NCI-H226 (cell line): ENCODE measurements at places on chromosomes 7 and 10.
A peak's percentile ranks its signal among the peaks of the same experiment; 100 is the strongest.

DNA sequence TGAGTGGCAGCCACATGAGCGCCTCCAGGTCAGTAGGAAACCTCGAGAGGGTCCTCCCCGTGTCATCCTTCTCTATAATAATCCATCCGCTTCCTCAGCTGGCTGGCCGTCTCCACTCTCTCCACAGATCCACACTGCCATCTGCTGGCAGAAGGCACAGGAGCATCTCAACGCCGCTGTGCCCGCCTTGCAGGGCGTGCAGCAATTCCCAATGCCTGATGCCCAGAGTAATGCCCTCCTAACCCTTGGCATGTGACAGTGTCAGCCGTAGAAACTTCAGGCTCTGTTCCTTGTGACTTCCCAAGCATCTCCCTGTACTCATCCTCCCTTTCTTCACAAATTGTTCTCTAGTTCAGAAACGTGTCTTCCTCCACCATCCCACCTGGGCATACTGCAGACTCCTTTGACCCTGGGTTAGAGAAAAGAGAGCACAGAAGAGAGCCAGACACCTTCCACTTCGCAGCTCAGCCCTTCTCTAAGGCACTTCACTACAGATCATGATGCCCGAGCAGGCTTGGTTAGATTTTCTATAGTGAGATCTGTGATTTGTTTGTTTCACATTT is 70.8 kb downstream of the XPNPEP1 start:
- DNase-seq, result peak; percentile 55

DNA sequence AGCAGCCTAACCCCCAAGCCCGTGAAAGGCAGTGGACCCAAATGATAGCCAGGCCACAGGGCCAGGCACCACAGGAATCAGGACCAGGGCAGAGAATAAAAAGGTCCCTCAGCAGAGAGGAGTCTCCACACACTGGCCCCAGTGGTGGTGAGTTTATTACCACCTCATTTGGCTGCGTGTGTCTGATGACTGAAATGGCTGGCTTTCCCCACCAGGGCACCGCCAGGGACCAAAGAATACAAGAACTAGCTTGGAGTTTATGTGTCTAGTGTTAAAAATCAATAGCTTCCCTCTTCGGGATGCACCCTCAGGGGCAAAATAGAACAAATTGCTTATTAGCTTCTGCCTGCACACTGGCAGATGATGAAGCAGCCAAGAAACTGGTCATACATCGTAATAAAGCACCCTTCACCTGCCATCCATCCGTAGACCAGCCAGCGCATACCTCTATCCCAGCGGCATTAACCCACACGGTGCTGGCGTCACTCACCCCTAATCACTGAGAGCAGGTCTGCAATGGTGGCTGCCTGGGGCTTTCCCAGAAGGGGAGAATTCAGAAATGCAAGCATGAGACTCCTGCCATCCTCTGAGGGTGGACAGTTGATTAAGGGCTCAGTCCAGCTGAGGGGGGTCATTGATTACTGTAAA is 223.7 kb upstream of the ZMIZ1 start:
- no peak for DNase-seq

DNA sequence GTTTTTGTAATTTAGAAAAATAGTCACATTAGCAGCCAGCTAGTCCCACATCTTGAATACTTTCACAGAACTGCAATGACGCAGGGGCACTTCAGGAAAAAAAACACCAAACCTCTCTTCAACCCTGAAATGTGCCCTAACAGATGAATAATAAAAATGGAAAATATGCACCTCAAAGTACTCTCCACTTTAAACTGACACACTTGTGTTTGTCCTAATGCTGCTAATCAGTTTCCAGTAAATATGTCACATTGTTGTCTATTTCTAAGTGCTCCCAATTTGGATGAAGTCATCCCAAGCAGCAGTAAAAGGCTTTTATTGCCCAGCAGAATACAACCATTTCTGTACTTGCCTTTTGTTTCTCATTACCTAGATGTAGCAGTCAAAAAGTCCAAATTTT is 86.7 kb downstream of the PARD3 start:
- DNase-seq, result no peak

GRCh38 chr10:14322526-14323188 is 8.1 kb downstream of the FRMD4A start:
- no peak for DNase-seq

GRCh38 chr10:128152741-128153580 is 26.7 kb upstream of the MKI67 start:
- no peak for DNase-seq

GRCh38 chr7:85927226-85927625 is 716.5 kb upstream of the GRM3 start:
- DNase-seq, result no peak

DNA sequence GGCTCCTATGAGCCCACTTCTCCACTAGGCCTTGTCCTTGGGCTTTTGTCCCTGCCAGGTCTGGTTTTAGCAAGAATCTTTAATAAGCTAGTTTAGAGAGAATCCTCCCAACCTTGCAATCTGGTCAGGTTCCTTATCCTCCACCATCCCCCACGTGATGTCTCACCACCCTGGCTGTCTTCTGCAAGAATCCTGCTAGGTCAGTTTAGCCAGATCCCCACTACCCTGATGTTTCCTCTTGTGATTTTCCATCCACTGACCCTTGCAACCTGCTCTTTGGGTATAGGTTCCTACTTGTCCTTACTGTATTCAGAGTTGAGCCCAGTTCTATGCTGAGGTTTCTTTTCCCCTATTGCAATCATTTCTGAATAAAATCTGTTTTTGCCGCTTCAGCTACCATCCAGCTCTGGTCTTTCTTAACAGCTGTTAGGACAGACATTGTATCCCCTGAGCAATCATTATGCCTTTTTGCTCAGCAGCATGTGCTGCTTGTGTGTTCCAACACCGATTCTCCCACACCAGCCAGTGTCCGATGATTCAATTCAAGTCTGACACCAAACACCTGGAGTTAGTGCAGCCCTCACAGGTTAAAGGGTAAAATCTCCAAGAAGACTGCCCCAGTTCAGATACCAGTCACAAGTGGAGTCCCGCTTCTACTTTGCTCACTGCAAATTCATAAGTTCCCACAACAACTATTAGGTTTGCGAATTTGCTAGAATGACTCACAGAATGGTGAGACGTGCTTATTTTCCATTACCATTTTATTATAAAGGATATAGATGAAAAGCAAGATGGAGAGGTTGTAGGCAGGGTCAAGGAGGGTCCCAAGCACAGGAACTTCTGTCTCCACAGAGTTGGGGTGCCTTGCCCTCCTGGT is 62.2 kb upstream of the ADCY1 start:
- no peak for DNase-seq

- DNase-seq, result no peak
These were observed 6.9 kb upstream of the VDAC2 start for GRCh38 chr10:75203724-75204123.

- DNase-seq, result no peak
These were observed 2.2 kb downstream of the SMARCD3 start for GRCh38 chr7:151246102-151246850.

- DNase-seq, result no peak
These were observed 69.3 kb downstream of the AVL9 start for GRCh38 chr7:32564542-32564941.

DNA sequence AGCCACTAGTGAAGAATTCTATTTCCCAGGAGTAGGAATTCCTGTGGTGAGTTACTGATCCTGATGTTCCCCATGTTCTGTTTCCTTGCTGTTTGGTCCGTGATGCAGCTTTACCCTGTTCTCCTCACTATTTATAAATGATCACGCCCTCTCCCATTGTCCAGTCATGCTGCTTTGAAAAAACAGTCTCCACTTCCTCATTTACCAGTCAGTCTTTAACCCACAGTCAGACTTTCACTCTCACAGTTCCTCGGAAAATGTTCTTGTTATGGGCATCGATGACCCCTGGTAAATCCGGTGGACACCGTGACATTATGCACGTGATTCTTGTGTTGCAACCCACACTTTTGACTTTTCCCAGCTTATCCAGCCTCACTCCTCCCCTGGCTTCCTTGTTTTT is 14.4 kb downstream of the SCIN start:
- no peak for DNase-seq

DNA sequence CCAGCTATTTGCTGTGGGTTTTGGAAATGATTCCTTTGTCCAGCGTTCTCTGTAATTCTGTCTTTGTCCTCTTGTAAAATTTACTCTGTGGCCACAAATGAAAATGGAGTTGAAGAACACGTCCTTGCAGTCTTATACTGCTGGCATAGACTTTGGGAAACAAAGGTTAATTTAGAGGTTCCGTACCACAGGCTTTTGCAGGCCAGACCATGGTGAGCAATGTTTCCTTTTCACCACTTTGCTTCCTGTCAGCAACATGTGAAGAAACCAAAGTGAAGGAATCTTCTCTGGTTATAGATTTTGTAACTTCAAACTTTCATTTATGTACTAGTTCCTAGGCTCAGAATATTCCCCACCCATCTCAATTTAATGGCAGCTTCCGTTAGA is 488.5 kb downstream of the MDFIC start:
- no peak for DNase-seq

DNA sequence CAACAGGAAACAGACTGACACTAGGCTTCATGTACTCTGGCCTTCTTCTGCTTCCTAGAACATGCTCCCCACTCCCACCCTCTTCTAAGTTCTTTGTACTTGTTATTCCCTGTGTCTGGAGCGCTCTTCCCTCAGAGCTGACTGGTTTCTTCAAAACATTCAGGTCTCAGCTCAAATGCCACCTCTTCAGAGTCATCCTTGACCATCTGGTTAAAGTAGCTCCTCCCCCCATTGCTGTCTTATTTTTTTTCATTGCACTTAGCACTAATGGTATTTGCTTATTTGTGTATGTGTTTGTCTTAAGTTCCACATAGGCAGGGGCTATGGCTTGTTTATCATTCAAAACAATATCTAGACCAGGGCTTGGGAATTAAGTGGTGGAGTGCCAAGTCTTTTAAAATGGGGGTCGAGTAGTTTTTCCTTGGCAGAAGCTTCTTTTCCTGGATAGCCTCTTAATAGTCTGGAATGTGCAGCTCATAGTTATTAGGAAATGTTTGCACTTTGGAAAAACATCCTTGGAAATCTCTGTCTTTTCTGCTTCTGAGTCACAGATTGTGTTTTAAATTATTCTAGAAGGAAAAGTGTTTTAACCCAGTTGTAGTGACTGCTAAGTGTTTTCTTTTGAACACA is 60.0 kb downstream of the RALA start:
- DNase-seq, result peak; percentile 53

GRCh38 chr7:28410628-28411531 is 1.4 kb upstream of the CREB5 start:
- DNase-seq, result peak; percentile 46

GRCh38 chr7:148906707-148907498 is 22.8 kb upstream of the EZH2 start:
- DNase-seq, result no peak

DNA sequence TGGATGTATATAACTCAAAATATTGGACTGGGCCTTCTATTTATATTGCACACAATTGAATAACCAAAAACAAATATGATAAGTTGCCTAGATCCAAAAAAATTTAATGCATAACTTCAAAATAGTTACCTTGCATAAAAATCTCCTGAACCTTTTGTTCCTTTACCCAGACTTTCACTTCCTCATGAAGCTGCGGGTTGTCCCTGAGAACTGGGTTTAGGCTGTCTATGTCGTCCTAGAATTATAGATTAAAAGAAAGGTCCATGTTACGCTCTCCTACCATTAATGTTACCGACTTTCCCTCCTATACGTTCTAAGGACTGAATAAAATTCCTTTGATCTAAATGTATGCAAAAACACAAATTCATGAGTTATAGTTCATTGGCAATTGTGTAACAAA is 86.6 kb downstream of the NRBF2 start:
- no peak for DNase-seq

DNA sequence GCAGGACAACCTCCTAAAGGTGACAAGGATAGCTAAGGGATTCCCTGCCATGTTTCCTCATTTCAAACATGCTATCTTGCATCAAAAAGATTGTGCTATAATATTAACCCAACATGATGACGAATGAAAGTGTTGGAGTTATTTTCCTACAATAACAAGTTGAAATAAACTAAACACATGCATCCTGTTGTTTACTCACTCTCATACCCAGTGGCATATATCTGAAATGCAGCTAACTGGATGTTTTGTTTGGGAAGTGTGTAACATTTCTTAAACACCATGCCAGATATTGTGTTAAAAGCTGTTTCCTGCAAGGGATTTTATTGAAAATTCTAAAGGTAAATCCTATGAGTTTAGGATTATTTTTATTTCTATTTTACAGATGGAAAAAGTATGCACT is 139.6 kb downstream of the TFPI2 start:
- no peak for DNase-seq

DNA sequence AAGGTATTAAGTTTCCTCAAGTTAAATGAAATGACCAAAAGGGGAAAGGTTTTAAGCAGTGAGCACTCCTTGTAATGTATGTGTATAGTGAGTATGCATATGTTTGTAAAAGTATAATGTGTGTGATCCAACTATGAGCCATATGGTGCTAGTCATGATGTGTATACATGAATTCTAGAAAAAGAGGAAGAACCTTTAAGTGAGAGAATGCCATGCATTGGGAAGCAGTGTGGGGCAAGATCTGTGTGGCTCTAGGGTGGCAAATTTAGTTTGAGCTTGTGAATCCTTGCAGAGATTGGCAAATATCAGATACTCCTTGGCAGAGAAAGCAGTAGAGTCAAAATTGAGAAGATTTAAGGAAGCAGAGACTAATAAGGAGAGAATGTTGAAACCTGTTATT is 435.0 kb downstream of the AUTS2 start:
- no peak for DNase-seq

DNA sequence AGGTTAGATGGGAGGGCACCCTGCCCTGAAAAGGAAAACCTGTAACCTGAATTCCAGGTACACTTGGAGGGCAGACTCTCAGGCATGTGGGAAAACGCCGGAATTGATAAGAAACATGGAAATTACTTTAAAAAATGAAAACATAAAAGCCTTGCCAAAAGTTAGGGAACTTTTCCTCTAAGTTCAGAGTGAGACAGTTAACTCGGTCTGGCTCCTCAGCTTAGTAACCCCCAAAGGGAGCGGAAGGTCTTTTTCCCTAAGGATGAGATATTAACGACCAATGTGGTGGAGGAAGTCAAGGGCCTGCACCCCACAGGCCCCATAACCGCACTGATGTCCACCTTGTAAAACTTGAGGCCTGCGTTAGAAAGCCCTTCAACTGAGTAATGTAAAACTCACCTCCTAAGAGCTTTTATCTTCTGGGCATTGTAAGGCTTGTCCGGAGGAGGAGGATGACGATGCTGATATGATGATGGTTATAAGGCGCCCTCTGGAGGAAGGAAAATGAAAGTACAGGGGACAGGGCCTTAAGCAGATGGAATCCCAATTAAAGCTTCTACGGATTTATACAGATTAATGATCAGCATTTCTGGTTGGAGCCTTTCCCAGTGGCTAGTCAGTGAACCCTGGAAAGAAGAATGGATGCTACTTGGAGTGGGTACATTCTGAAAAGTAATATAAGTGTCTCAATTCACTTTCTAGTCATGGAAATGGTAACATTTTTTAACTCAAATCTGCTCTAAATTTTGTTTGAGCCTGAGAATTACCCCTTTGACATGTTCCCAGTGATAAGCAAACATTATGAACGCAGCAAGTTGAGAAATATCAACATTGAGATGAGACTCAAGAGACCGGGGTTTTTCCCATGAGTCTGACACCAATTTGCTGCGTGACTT is 694 bp downstream of the COL1A2 start:
- DNase-seq, result peak; percentile 64

- no peak for DNase-seq
These were observed 37.6 kb upstream of the NCAPG2 start for GRCh38 chr7:158742065-158742821.

- DNase-seq, result no peak
These were observed 1049.3 kb upstream of the C7orf33 start for GRCh38 chr7:147541261-147541660.
